Stimulated activated CD8-positive, alpha-beta memory T cell treated with anti-CD3 and anti-CD28 coated beads, Interleukin-12 subunit alpha, Interleukin-12 subunit beta, amount 100 ng/mL, for 4 hours (primary cell): ENCODE measurements at places on chromosomes 2 and 18.
A peak's percentile ranks its signal among the peaks of the same experiment; 100 is the strongest.

DNA sequence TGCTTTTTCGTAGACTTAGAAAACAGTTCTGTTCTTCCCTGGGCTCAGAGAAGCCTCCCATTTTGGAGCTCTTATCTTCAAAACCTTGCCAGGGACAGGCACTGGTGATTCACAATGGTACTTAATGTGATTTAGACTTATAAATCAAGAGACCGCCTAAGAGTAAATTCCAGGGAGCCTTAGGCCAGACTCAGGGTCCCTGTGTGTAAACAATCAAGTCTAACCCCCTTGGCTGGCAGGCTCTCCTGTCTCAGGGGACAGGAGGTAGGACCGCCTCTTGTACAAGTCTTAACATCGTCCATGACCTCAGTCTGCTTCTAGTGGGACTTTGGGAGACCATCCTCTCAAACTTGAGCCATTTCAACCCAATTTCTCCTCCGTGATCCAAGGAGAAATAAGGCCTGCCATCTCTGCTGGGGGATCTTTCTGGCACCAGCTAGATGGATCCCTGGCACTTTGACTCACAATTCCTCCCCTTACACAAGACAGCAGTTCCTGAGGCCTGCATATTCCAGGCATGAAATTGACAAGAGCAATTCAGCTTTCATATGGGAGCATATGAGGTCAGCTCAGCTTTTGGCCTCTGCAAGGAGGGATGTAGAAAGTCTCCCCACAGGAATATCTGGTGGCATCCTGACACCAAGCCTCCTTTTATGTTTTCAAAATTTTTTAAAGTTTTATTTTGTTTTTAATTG, 487.0 kb downstream of the TNS1 start:
- DNase-seq: no peak

DNA sequence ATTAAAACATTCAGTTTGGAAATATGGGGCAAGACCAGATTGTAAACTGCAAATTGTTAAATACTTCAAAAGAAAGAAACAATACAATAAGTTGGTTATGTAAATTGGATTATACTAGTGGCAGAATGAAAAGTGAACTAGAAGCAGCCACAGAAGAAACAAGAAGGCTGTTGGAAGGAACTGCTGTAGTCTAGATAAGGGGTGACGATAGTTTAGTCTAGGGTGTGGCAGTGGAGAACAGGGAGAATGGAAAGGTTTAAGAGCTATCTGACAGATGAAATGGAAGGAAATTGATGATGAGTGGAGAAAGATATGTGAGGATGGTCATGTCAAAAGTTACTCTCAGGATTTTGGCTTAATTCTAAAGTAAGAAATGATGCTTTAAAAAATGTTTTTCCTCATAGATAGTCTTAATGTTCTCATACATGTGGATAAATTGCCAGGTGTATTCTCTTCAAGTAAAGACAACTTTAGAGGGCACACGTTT, 179.7 kb downstream of the GPD2 start:
- no peak for DNase-seq

- DNase-seq: no peak
These were observed 63.3 kb downstream of the NEB start for GRCh38 chr2:151670846-151671597.

GRCh38 chr18:77676910-77677309, 427.3 kb downstream of the GALR1 start:
- no peak for DNase-seq

DNA sequence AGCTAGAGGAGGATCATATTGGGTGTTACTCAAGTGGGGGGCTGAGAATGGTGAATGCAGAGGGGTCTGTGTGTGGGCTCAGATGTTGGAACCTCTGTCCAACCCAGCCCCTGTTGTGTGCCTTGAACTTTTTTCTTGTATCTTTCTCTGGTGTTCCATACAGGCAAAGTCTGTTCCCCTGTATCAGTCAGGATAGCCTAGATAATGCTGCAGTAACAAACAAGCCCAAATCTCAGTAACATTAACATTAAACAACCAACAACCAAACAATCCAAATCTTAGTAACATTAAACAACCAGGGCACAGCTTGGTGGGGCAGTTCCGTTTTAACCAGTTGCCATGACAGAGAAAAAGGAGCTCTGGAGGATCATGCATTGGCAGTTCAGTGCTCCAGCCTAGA, 103.7 kb downstream of the CTIF start:
- no peak for DNase-seq

DNA sequence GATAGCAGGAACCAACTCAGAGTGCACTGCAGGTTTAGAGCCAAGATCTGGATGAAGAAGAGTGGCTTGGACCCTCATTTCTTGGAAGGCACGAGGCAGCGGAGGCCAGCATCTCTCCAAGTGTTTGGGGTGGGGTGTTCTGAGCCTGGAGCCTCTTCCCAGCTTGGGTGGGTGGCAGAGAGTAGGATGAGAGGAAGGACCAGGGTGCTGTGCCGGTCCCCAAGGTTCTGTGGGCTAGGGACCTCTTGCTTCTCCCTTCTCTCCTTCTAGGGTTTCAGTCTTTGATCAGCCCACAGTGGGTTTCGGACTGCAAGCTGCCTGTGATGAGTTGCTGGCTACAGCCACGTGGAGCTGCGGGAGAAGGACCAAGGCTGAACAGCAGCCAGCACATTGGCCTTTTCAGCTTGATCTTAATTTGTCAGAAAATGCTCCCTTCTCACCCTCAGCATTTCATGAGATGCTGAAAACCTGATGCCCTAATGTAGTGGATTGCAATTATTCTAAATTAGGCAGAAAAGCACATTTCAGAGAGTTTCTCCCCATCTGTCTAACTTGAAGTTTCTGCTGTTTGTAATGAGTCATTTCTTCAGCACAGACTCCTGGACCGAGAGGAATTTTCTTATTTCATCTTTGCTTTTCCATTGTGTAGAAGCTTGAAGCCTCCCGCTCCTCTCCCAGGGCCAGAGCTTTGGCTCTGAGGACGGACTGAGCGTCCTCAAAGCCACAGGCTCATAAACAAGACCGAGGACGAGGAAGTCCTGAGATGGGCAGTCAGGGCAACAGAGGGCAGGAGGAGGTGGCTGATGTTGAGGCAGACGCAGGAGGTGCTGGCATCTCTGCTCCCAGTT, 99.1 kb upstream of the HDAC4 start:
- no peak for DNase-seq

DNA sequence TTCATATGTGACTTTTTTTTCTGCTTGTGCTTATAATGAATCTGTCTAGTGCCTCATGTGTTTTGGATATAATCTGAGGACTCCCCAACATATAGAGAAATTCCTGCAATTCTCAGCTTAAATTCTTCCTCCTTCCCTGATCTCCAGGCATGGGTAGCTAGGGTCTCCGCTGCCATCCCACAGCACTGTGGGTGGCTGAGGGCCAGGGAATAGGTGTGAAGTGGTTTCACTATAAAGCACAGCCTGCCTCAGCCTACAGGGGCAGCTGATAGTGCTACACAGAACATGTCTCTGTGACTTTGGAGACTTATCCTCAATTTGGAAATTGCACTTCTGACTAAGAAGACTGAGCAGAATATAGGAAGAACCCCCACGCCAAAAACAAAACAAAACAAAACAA, 137.3 kb upstream of the NABP1 start:
- no peak for DNase-seq

DNA sequence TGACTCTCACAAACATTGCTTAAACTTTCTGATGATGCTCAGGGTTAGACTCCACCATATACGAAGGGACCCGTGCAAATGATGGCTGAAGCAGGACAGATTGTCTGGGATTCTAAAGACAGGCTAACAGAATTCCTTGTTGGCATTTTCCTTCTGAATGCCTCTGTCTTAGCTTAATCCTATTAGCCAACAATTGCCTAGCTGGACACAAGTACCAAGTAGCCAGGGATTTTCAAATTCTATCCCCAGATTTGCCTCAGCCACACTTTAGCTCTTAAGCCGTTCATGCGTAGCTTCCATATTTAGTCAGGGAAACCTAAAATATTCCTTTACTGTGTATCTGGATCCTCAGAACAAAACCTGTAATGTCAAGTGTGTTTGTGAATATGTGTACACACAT, 40.0 kb downstream of the COL4A3 start:
- no peak for DNase-seq

DNA sequence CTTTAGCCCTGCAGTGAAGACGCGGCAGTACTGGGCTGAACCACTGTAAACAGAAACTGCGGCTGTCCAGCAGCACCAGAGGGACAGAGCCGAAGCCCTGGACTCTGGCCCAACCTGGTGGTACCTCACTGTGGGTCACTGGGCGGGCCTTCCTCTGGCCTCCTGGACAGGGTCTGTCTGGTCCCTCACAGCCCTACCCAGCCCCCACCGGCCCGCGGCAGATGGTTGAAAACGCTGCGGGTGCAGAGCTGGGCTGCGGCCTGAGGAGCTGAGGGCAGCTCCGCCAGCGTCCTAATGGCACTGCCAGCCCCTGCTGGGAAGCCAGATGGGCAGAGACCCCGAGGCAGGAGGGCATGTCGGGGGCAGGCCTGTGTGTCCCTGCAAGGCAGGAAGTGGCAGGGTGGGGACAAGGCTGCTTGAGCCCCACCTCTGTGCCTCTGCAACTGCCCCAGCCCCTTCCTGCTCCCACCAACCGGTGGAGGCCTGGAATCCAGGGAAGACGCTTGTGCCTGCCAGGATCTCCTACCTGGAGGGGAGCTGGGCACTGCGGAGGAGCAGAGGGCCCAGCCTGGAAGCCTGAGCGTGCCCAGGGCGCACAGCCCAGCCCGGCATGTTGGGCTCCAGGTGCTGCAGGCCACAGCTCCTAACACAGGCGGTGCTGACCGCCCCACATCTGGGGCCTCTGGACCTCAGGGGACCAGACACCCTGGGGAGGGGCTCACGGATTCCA, 36.3 kb downstream of the HS6ST1 start:
- no peak for DNase-seq

GRCh38 chr2:195535911-195536522, 121.0 kb upstream of the SLC39A10 start:
- DNase-seq: peak; percentile 42

DNA sequence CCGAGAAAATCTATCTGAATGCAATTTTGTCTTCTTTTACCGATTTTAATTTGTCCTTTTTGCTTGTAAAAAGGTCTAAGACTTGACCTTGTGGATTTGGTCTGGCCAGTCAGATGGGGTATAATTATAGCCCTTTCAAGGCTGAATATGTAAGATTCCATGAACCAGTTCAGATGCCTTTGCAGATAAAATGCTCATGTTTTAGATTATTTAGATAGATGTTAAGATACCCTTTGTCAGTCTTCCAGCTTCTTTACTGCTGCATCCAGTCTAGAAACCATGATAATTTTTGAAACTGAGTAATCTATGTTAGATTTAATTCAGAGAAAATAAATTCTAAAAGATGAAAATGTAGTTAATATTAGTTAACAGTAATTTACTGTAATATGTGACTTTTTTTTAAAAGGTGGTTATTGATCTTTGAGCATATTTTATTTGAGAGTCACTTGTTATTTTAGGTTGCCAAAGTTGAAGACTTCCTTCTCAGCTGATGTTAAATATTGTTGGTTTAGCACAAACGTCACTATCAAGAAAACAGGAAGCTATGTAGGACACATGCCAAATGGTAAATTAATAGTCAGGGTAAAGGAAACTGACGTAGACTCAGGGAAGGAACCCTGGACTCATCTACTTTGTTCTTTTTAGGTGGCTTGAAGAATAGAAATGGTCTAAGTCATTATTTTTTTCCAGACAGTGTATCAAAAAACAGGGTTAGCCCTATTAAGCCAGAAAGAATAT, 29.8 kb downstream of the BABAM2 start:
- DNase-seq: no peak

DNA sequence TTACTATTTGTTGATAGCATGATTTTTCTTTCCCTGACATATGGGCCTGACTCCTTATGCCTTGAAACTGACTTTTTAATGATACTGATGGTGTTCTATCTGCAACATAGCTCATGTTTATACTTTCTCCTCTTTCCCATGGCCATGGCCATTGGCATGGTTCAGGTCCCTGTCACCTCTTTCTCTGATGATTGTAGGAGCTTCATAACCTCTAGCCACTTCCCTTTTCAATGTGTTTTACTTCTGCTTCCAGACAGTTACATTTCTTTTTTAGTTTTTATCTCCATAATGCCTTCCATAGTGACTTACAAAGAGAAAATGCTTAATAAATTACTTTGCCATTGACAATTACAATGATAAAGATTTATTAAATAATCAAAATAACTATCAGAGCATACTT, 177.9 kb upstream of the SETBP1 start:
- DNase-seq: no peak

- no peak for DNase-seq
These were observed 270.0 kb downstream of the AGAP1 start for GRCh38 chr2:235763816-235764215.

DNA sequence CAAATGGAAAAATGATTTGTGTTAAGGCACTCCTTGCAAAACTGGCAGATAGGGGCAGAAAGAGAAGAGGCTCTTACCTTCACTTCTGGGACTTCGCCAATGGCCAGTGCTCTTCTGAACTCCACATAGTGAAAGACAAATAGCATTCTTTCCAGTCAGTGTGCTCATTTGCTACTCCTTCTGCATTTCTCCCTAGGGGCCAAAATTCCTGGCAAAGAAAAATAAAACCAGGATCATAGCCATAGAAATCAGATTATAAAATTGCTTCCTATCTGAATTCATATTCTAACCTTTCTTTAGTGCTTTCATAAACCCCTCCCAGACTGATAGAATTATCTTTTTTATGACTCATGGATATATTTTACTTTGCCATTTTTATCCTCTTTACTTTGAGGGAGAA, 56.9 kb upstream of the PELI1 start:
- DNase-seq: no peak

- DNase-seq: no peak
These were observed 87.9 kb upstream of the ATG16L1 start for GRCh38 chr2:233163486-233164103.

- no peak for DNase-seq
These were observed 24.7 kb upstream of the NAGK start for GRCh38 chr2:71043531-71044407.

GRCh38 chr2:20327370-20327769, 23.3 kb downstream of the PUM2 start:
- DNase-seq: no peak

GRCh38 chr18:22346953-22347605, 70.6 kb downstream of the CTAGE1 start:
- no peak for DNase-seq

DNA sequence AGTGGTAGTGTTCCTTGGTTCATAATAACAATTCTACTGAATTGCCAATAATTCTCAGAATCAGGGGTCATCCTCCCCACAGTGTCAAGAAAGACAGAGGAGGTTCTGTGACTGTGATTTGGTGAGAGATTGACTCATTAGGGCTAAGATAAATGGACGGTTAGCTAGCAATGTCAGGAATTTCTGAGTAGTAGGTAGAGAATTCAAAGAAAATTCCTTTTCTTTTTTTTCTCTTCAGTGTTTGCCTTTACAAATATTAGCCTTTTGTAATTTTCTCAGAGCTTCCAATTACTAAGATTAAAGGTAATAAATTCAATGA, 16.8 kb upstream of the CRIM1 start:
- no peak for DNase-seq

- peak; percentile 30 for DNase-seq
These were observed 47.5 kb upstream of the SP3 start for GRCh38 chr2:174012347-174013314.
